ENCODE measurements at places on chromosomes 1 and 21.

- no peak for DNase-seq
Observed at GRCh38 chr1:228095938-228096337, 7.2 kb downstream of the C1orf35 start.

DNA sequence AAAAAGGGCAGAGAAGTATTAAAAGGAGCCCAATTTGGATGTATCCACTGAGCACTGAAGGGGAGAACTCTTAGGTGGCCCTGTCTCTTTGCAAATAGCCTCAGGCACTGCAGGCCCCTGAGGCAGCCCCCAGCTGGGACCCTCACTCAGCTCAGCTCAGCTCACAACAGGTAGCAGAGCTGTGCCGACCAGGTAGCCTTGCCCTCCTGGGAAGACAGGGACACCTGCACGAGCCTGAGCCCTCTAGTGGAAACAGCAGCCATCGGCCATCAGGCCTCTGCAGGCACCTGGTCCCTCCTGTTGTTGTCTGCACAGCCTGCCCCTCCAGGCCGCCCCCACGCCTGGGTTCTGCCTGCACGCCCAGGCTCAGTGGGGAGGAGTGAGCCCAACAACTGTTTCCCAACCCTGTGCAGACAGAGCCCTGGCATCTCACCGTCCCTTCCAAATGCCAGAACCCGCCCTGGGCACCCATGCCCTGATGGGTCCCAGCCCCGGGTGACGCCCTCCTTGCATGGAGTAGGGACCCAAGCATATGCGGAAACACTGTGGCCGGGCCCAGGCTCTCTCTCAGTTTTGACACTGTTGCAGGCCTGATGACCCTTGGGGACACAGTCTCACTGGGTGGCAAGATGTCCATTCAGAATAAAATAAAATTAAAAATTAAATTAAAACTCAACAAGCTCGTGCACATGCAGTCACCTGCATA is 60.0 kb upstream of the AJAP1 start:
- DNase-seq, result no peak

GRCh38 chr1:25999041-25999800 is 1.4 kb upstream of the PAFAH2 start:
- no peak for DNase-seq

DNA sequence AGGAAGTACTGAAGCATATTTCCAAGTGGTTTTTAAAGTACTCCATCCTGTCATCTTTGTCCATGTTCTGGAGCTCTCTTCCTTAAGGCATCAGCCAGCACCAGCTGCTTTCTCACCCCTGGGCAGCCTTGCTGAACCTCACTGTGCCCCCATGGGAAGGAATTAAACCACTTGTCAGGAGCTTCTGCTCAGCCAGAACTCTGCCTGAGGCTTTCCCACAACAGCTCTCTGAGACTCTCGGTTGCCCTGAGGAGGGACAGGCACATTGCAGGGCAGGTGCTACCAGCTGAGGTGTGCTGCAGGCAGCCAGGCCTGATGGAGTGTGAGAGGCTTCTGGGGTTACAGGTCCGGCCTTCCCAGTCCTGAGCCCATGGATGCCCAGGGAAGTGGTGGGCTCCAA is 30.9 kb downstream of the FAM163A start:
- no peak for DNase-seq

GRCh38 chr1:47411436-47411835 is 4.6 kb upstream of the FOXE3 start:
- DNase-seq, result no peak

GRCh38 chr1:156797212-156797871 is 19.3 kb downstream of the SH2D2A start:
- peak; percentile 63 for DNase-seq

- DNase-seq, result no peak
Observed at GRCh38 chr1:54336116-54336515, 70.1 kb downstream of the SSBP3 start.

GRCh38 chr1:61337037-61337436 is 254.7 kb downstream of the NFIA start:
- DNase-seq, result no peak

DNA sequence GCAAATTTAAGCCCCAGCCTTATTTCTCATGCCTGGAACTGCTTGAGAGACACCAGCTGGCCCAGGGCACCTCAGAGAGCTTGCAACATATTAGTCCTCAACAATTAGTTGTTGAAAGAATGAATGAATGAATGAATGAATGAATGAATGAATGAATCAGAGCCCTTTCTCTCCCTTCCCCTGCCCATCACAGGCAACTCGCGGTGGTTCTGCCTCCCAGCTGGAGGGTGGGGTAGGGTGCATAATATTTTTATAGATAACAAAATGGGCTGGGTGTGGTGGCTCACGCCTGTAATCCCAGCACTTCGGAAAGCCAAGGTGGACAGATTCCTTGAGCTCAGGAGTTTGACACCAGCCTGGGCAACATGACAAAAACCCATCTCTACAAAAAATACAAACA is 110.1 kb downstream of the CCDC185 start:
- no peak for DNase-seq

GRCh38 chr21:38202811-38203210 is 54.0 kb upstream of the KCNJ15 start:
- no peak for DNase-seq

DNA sequence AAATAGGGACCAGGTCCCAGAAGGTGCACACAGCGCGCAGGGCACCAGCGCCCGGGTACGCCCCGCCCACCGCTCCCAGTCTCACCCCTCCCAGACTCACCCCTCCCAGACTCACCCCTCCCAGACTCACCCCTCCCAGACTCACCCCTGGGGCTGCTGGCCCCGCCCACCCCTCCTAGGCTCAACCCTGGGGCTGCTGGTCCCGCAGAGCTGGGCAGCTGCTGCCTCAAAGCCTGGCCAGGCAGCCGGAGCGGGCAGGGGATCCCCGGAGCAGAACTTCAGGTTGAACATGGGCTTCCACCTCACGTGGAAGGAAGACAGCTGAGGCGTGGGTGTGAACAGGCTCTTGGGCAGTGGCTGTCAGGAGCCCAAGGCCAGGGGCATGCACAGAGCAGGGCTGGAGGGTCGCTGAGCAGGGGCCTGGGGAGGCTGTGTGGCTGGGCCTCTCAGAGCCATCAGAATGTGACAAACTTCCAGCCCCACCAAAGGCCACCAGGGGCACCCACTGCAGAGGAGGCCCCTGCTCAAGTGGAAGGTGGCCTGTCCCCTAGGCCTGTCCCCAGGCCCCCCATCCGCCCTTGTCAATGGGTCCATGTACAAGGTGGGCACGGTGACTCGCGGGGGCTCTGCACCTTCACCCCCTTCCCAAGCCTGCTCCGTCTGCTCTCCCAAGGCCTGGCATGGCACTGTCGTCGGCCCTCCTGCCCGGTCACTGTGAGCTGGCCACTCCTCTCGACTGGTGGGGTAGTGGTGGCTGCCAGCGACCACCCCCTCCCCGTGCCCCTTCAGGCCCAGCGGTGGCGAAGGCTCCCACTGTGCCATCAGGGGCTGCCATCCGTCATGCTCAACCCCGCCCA is 20.4 kb upstream of the SUMO3 start:
- no peak for DNase-seq

- DNase-seq, result no peak
Observed at GRCh38 chr1:101451888-101452287, 215.1 kb downstream of the S1PR1 start.

DNA sequence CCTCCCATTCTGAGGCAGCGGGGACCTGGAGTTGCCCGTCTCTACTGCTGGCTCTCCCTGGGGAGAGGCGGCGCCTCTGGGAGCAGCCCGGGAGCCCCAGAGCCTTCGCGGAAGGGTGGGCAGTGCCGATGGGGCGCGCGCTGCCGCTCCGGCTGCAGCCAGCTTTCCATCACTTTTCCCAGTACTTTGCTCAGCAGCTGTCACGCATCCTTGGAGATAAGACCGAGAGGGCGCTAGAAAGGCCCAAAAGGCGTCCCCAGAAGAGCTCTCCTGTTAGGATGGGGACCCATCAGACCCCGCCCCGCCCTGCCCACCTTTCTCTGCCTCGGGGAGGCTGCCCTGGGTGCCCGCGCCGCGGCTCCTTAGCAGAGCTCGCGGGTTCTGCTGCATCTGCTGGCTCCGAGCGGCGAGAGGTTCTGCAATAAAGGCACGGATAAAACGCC is 534 bp downstream of the KCNH1 start:
- no peak for DNase-seq

DNA sequence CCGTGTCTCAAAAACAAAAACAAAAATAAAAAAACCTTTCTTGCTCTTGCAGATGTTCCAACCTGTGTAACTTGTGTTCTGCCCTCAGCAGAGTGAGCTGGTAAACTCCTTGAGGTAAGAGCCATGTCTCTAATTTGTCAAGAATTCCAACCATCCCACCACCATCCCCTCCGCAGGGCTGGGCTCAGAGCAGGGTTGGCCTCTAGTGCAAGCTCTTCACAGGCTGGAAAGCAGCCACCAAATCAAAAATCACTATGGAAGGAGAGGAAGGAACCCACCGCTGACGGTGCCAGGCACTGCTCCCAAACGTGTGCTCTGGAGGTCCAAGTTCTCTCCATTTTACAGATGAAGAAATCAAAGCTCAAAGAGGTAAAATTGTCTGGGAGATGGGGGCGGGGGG is 9.4 kb downstream of the PLEKHA6 start:
- no peak for DNase-seq

- DNase-seq, result peak; percentile 25
Observed at GRCh38 chr1:39788758-39789570, at the start of gene BMP8B. BMP8B (minus strand) TSS chr1:39788865; CDS start chr1:39788485, 380 bp downstream.

DNA sequence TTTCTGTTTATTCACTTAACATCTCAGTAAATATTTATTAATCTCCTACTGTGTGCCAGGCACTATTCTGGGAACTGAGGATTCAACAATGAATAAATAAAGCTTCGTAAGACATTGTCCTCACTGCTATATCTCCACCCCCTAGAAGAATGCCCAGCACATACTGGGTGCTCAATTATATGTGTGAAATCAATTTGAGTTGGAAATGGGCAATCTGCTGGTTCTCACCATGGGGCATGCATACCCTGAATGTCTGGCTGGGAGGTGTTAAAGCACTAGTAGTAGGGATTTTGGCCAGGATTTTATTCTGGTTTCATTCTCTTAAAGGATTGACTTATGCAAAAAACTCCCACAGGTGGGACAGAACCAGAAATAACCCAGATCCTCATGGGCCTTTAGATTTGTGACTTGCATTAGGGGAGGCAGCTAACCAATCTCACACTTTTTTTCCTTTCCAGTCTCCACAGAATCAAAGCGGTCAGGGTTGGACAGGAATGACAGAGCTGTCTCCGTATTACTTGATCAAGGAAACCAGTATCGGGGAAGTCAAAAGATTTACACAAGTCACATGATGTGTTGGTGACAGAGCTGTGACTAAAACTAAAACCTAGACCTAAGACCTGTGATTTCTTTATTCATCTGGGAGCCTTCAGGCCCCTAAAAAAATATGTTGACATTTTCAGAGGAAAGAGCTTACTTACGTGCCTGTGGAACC is 12.8 kb downstream of the GFI1 start:
- no peak for DNase-seq

- no peak for DNase-seq
Observed at GRCh38 chr1:12524266-12524665, 93.7 kb downstream of the DHRS3 start.

GRCh38 chr1:240287722-240288121 is 196.0 kb downstream of the FMN2 start:
- no peak for DNase-seq

DNA sequence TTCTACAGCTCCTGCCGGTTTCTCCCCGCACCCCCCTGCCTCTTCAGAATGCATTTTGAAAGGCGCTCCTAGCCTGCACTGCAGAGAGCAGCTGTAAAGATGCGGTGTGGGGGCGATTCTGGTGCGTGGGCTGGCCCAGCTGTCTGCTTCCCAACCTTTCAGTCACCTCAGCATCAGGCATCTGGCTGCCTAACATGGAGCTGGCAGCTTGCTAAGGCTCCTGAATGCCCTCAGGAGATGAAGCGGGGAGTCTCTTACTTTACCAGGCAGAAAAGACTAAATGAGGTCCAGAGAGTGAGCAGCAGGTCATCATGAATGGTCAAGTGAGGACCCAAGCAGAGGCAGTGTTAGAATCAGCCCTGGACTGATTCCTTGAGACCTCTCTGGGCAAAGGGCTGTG is 8.7 kb downstream of the IER5 start:
- DNase-seq, result no peak

DNA sequence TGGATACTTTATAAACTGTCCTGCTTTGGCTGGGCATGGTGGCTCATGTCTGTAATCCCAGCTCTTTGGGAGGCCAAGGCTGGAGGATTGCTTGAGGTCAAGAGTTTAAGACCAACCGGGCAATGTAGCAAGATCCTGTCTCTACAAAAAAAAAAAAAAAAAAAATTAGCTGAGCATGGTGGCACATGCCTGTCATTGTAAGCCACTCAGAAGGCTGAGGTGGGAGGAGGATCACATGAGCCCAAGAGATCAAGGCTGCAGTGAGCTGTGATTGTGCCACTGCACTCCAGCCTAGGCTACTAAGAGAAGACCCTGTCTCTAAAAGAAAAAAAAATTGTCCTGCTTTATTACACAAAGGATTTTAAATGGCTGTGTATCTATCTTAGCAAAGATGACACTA is 95.2 kb downstream of the LBR start:
- DNase-seq, result no peak

GRCh38 chr1:183070923-183071618 is 47.9 kb downstream of the LAMC1 start:
- no peak for DNase-seq

DNA sequence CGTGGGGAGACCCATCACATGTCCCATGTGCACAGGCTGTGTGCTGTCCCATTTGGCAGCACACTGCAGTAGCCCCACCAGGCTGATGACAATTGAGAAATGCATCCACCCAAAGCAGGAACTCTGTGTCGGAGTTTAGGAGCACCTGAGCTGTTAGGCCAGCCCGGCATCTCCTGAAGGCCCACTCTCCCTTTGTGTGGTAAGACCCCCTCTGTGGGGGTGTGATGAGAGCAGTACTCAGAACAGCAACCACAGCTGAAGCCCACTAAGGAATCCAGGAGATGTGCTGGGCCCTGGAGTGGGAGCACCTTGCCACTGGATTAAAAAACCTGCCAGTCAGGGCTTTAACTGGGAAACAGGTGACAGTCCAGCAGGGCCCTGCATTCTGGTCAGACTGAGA is 37.2 kb downstream of the FCRL5 start:
- DNase-seq, result no peak

GRCh38 chr1:228838717-228839500 is 103.6 kb downstream of the RHOU start:
- DNase-seq, result no peak

DNA sequence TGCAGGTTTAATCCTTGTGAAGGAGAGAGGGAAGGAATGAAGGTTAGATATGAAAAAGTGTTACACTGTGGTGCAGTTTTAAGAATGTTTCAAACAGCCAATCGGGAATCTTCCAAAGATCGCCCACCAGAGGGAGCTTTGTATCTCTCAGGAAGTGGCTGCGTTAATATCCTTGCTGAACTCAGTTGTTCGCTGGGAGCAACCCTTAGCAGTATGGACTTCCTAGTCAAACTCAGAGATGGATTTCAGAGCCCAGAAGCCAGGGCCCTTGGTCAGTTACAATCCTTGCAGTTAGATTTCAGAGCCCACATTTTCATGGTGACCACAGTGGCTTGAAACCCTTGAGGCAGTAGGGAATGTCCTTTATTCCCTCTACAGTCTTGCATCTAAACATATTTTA is 136.2 kb downstream of the NTNG1 start:
- no peak for DNase-seq

- DNase-seq, result no peak
Observed at GRCh38 chr1:111214884-111215283, 12.6 kb upstream of the CHI3L2 start.

GRCh38 chr1:111515291-111516004 is 12.0 kb upstream of the ADORA3 start:
- DNase-seq, result no peak
